ENCODE measurements at places on chromosomes 1 and 21. TPM values are rescaled to one million over a fixed set of nuclear protein-coding genes. Genes with fewer than 3 reads are reported as not detected.

AMY1C gene
- total RNA-seq: not detected

MANEAL gene
- 2.0 TPM for total RNA-seq

NBPF19 gene
- total RNA-seq: 3.1 TPM

CYP4B1 gene
- total RNA-seq: not detected

SPRR2G gene
- total RNA-seq: not detected

TMEM52 gene
- 0.65 TPM for total RNA-seq

BEST4 gene
- total RNA-seq: 0.33 TPM

PTPN22 gene
- under 0.01 TPM for total RNA-seq

GON4L gene
- 42.8 TPM for total RNA-seq
